ENCODE measurements at places on chromosomes 7 and 10.

DNA sequence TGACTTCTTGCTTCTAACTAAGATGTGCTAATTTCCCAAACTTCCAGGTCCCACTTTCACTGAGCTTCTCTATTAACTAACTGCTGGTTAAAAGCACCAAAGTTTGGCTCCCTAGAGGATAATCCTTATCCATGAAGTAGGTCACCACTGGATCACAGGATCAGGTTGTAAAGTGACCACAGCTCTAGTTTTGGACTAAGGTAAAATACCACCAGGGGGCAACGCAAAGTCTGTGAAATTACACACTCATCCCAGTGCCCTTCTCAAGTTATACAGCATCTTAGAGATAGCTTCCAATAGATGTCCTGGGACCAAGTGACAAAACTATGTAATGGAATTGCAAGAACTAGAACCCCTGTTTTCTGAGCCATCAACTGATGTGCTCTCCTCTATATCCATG is 116.4 kb upstream of the ASAH2 start:
- no peak for DNase-seq

DNA sequence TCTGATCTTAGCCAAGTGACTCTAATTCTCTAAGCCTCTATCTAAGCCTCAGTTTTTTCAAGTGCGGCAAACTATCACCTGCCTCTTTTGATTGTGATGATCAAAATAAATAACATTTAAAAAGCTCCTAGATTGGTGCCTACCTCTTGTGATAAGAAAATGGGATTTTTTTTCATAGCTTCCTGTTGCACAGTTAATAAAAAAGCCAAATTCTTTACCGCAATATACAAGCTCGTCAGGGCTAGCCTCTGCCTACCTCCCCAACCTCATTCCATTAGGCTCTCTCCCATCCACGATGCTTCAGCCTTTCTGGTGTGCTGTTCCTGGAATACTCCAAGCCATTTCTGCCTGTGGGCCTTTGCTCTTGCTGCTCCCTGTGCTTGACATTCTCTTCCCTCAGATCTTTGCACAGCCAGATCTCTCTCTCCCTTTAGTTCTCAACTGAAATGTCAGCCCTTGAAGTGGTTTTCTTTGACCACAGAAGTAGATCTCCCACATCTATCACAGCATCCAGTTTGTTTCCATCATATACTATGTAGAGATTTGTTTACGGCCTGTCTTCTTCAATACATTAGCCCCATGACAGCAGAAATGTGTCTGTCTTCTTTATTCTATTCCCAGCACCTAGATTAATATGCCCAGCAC is 48.8 kb downstream of the SFR1 start:
- DNase-seq = no peak

DNA sequence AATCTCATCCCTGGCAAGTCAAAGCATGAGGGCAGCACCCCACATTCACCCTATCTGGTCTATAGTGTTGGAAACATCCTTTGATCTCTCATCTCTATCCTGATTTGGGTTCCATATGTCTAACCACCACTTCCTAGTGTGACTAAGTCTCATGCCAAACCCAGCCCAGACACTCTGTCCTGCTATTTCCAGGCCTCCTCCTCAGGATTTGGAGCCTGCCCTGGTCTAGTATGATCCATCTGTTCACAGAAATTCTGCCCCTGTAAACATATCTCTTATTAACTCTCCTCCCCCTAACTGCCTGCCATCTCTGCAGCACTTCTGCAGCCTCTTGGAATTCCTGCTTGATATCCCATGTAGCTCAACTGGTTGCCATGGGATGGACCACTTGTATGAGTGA is 320.9 kb upstream of the IMMP2L start:
- no peak for DNase-seq

DNA sequence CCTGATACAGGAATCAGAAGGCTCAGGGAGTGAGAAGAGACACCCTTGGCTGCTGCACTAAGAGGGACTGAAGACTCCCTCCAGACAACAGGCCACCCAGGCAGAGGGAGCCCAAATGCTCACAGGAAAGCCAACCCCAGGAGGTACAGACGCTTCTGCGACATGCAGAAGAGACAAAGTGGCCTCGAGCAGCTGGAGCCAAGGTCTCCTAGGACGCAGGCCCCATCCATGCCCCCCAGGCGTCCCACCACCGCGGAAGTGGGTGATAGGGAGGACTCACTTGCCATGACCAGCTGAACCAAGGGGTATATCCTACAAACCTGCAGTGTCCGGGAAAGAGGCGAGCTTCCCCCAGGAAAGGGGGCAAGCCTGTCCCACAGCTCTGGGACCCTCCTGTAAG is 56.9 kb downstream of the CTBP2 start:
- no peak for DNase-seq

DNA sequence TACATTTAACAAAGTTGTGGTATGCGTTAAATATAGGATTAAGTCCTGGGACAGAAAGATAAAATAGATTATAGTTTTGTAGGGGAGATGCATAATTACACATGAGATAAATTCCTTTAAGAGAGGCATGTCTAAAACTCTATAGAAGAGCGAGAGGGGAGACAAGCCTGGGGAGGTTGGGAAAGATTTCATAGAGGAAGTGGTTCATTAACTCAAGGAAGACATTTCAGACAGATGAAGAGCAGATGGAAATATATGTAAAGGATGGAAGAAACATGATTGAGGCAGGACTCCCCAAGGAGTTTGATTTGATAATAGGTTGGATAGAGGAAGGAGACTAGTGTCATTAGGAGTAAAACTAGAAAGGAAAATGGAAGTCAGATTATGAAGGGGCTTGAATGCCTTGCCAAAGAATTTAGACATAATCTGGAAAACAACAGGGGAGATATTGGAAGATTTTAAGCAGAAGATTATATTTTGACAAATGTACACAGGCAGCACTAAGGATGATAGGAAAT is 96.1 kb downstream of the PHTF2 start:
- DNase-seq = no peak

- DNase-seq = no peak
Observed at GRCh38 chr10:630581-631073, 58.8 kb downstream of the DIP2C start.

- no peak for DNase-seq
Observed at GRCh38 chr7:78702770-78703169, 750.7 kb downstream of the MAGI2 start.

- DNase-seq = no peak
Observed at GRCh38 chr7:55121249-55121648, 102.4 kb downstream of the EGFR start.

- DNase-seq = no peak
Observed at GRCh38 chr10:83522881-83523386, 616.4 kb upstream of the GHITM start.

GRCh38 chr7:29193316-29194205 is 1.0 kb upstream of the CHN2 start:
- peak; percentile 69 for DNase-seq

GRCh38 chr7:83085299-83085698 is 77.4 kb downstream of the PCLO start:
- DNase-seq = no peak

GRCh38 chr10:5089865-5090264 is 4.3 kb upstream of the AKR1C3 start:
- no peak for DNase-seq

DNA sequence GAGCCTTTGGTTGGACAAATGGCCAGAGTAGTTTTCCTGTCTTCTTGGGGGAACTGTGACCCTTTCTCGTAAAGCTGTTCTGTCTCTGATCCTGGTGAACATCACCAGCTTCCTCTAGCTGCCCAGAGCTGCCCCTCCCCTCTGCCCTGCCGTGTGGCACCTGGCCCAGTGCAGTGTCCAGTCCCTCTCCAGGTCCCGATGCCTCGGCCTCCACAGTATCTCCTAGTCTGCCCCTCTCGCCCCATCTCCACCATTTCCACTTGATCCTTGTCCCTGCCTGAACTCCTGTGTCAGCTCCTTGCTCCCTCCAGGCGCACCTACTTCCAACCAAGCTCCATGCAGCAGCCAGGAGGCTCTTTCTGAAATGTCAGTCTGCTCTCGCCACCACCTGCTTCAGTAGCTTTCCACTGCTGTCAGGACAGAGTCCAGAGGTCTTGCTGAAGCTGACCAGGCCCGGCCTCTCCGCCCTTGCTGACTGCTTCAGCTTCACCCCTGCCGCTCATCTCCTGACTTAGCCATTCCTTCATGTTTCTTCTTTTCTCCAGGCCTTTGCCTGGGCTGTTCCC is 133.6 kb downstream of the GRK5 start:
- DNase-seq = no peak

DNA sequence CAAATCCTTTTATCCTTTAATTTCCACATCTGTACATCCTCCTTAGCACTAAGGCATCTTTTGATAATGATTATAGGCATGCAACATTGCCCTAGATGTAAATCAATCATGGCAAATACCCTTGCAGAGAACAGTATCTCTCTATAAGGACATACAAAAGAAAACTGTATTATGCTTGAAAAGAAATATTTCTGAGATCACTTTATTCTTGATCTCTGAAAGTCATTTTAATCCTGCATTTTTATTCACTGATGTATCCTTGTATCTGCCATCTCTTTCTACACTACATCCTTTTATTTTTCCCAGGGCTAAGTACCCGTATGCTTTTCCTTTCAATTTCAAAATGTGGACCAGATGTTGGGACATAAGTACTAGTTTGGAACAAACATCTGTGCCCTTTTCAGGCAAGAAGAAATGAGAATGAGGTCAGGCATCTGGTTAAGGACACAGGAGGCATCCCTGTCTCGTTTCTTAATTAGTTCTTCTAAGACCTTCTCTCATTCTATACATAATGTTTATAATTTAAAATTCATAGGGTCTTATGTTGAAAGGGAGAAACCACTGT is 338.6 kb downstream of the CNTNAP2 start:
- no peak for DNase-seq

Data from NCI-H2081 (cell line).